Stimulated activated CD4-positive, alpha-beta T cell treated with anti-CD3 and anti-CD28 coated beads, TNF-alpha, amount 100 ng/mL, for 48 hours (primary cell): ENCODE measurements at places on chromosomes 7 and 10.

DNA sequence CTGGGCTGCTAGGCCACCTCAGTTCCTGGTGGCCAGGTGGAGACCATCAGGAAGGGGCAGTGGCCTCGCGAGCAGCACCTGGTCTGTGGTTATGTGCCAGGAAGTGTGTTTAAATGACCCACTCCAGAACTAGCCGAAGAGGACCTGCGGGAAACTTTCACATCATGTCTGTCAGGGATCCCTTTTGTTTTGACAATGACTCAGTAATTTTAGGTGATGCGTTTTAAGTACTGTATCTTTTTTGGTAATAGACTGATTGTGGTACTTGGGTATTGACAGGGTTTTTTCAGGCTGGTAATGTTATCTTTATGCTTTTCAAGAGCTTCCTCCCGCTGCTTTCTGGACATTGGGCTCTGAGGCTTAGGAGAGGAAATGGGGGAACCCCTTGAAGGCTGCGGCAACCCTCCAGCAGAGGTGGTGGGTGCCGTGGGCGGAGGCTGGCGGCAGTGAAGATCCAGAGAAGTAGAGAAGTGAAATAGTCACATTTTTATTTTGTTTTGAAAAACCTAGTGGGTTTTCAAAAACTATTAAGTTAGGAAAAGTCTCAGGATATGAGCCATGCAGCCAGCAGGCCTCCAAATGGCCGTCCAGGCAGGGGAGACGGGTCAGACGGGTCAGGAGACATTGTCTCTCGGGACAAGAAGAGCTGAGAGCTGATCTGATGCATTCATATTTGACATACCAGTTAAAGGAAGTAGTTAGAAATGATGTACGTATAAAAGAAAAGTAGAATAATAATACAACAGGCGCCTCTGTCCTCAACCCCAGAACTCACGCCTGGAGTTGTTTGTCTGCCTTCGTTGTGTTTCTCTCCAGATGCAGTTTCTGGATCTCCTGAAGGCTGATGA, 27.7 kb downstream of the PPP2R2D start:
- DNase-seq = peak; percentile 31

GRCh38 chr10:34119456-34119855, 695.6 kb downstream of the PARD3 start:
- no peak for DNase-seq

- DNase-seq = no peak
These were observed 68.5 kb downstream of the AKR1C4 start for GRCh38 chr10:5265139-5265538.

- no peak for DNase-seq
These were observed 100.4 kb downstream of the LMBR1 start for GRCh38 chr7:156792611-156793010.

- DNase-seq = no peak
These were observed 45.6 kb downstream of the BMPR1A start for GRCh38 chr10:86801995-86802394.

DNA sequence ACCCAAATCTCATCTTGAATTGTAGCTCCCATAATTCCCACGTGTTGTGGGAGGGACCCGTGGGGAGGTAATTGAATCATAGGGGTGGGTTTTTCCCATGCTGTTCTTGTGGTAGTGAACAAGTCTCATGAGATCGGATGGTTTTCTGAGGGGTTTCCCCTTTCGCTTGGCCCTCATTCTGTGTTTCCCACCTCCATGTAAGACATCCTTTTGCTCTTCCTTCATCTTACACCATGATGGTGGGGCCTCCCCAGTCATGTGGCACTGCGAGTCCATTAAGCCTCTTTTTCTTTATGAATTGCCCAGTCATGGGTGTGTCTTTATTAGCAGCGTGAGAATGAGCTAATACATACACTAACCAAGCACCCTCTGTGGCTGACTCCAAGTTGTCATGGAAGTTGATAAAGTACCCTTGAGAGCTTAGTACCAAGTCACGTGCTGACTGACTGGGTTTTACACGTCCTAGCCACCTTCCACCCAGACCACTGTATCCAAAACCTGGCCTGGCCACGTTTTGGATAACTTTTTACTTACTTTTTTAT, 614.4 kb downstream of the SDK1 start:
- DNase-seq = no peak

DNA sequence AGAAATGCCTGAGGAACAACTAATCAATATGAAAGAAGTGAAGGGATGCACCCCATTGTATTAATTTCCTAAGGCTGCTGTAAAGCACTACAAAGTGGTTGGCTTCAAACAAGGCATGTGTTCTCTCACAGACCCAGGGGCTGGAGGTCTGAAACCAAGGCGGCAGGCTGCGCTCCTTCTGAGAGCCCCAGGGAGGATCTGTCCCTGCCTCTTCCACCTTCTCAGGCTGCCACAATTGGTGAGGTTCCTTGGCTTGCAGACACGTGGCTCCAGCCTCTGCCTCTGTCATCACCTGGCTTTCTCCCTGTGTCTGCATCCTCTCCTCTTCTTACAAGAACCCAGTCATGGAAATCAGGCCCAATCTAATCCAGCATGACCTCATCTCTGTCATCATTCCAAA, 110.1 kb downstream of the TNS3 start:
- DNase-seq = no peak

DNA sequence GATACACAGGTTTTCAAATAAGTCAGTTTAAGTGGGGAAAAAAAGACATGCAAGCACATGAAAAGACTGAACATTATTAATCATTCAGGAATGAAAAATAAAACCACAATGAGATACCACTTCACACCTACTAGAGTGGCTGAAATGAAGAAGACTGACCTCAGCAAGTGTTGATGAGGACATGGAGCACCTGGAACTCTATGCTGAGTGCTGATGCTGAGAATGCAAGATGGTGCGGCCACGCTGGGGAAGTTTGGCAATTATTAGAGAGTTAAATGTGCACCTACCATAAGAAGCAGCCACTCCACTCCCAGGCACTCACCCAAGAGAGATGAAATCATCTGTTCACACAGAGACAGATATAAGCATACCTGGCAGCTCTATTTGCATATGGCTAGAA, 32.9 kb upstream of the ELFN1 start:
- DNase-seq = no peak

- DNase-seq = no peak
These were observed 357.4 kb downstream of the GLRX3 start for GRCh38 chr10:130493446-130494145.

GRCh38 chr10:101214446-101215396, 14.5 kb downstream of the LBX1 start:
- peak; percentile 53 for DNase-seq

DNA sequence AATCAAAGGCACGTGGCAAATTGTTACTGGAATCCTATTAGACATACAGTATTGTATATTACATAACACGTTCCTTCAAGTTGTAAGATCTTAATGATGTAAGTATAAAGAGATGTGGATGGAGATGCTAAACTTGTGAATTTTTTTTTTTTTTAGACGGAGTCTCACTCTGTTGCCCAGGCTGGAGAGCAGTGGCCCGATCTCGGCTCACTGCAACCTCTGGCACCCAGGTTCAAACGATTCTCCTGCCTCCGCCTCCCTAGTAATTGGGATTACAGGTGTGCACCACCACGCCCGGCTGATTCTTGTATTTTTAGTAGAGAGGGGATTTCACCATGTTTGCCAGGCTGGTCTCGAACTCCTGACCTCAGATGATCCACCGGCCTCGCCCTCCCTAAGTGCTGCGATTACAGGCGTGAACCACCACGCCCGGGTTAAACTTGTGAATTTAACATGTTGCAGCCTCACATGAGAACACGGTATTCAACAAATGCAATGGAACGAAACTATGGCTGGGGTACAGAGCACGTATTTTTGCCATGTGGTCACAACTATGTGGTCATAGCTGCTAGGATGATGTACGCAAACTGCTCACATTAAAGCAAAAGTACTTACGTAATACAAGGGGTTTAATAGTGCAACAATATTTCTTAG, 818 bp upstream of the SUPV3L1 start:
- peak; percentile 6 for DNase-seq

DNA sequence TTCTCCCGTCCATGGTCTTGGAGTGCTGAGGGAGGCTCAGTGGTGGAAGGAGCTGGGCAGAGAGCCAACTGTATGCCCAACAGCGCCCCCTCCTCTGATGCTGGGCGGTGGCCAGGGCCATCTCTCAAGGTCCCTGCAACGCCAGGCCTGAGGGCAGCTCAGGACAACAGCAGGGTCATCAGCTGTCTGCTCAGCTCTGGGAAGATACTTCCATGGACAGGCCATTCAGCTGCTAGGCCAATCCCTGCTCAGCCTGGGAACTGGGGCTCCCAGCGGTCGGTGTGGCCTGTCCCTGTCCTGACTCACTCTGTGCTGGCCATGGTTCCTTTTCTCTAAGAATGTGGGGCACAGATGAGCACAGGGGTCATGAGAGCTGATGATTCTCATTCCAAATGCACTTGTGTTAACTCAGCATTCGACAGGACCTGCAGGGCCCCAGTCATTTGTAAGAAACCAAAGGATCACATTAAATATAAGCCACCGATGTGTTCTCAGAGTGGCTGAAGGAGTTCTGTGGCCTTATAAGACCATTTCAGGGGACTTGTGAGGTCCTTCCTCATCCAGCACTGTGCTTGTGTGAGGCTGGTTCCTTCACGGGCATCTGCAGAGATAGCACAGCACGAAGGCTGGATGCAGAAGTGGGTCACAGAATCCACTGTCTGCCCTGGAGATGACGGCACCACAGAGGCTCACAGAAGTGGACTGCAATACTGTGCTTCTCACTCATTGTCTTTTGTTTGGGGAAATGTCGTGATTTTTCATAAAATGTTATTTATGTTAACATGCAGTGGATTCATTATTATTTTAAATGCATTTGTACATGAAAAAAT, 73.0 kb downstream of the ADCY1 start:
- DNase-seq = no peak

DNA sequence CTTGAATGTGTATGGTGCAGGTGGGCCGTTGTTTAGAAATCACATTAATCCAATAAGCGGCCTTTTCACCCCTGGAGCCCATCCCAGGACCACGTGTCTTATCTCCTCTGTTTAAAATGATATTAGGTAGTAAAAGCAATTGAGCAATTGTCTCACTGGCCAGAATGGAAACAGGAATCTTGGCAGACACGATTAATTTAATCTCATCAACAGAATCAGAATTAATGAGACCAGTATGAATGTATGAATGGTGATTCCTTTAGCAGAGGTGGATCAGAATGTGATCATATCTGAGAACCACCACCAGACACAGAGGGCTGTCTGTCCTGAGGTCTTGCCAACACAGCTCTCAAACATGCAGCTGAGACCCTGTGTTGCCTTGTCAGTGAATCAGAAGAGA, 1591.4 kb downstream of the REEP3 start:
- DNase-seq = no peak

GRCh38 chr10:2731940-2732339, 335.4 kb upstream of the PFKP start:
- no peak for DNase-seq

- no peak for DNase-seq
These were observed 194.8 kb downstream of the MAD1L1 start for GRCh38 chr7:2037808-2038522.

- no peak for DNase-seq
These were observed 5.9 kb upstream of the INHBA start for GRCh38 chr7:41708581-41709358.

- no peak for DNase-seq
These were observed 131.3 kb downstream of the INHBA start for GRCh38 chr7:41571573-41571972.

- DNase-seq = no peak
These were observed 13.8 kb downstream of the FGL2 start for GRCh38 chr7:77185866-77186265.

DNA sequence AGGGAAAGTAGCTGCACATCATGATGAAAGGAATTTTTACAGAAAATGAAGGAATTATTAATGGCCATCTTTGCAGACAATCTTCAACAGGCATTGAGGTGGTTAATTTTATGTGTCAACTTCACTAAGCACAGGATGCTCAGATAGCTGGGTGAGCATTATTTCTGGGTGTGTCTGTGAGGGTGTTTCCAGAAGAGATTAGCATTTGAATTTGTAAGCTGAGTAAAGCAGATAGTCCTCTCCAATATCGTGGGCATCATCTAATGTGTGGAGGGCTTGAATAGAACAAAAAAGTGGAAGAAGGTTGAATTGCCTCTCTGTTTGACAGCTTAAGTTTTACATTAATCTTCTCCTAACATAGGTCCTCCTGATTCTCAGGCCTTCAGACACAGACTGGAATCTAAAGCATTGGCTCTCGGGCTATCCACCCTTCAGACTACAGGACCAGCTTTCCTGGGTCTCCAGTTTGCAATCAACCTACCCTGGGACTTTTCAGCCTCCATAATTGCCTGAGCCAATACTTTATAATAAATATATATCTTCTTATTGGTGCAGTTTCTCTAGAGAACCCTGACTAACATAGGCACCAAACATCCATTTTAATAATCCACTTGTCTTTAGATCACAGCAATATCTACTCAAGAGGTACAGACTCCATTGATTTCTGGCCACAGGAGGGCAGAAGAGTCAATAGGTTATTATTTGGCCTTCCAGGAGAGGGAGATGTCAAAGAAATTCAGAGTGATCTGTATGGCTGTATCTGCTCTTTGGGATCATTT, 10.5 kb upstream of the CRPPA start:
- no peak for DNase-seq

DNA sequence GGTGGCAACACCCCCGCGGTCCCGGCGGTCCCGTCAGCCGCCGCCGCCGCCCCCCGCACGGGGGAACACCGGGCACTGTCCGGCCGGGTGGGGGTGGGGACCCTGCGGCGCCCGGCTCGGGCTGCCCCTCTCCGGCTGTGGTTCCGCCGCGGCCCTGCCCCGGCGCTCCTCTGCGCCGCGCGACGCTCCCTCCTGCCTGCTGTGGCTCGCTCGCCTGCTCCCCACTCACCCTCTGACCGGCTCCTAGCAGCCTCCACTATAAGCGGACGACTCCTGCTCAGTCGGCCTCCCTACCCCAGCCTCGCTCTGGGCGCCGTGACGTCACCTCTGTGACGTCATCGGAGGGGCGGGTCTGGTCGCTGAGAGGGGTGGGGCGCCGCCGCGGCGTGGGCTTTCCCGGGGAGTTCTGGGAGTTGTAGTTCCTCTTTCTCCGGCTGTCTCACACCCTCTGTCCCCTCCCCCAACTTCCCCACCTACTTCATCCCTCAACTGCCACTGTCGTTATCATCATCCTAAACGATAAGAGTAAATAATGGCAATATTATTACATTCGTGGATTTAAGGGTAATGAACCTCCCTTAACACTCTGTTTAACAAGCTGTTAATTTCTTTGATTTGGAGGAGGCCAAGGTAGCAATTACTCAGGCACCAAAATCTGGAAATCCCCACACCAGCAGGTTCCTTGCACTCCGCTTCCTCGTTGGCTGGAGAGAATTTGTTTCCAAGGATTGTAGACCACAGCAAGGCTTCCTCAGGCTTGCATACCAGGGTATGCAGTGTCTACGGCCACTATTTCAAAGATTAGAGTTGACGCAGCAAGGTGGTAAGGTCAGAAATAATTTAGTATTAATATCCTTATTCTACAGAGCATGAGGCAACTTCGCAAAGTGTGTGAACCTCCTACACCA, at the start of gene UBE2H:
Gene UBE2H, minus strand, starts transcription at position 308 of the 908 bp plus-strand sequence. CDS start 405 bp downstream, outside the sequence.
- DNase-seq = peak; percentile 86

- DNase-seq = no peak
These were observed 474.2 kb downstream of the ADRA2A start for GRCh38 chr10:111551001-111551400.
